NCI-H524 treated with DMSO at 0.1 percent for 48 hours (cell line): ENCODE measurements at places on chromosomes 1 and 21.

- DNase-seq, result no peak
Measured at GRCh38 chr1:218374401-218375353, 29.5 kb downstream of the TGFB2 start.

- no peak for DNase-seq
Measured at GRCh38 chr21:29350246-29350779, 51.6 kb downstream of the BACH1 start.

GRCh38 chr1:231938711-231939110 is 312.1 kb downstream of the DISC1 start:
- DNase-seq, result no peak

DNA sequence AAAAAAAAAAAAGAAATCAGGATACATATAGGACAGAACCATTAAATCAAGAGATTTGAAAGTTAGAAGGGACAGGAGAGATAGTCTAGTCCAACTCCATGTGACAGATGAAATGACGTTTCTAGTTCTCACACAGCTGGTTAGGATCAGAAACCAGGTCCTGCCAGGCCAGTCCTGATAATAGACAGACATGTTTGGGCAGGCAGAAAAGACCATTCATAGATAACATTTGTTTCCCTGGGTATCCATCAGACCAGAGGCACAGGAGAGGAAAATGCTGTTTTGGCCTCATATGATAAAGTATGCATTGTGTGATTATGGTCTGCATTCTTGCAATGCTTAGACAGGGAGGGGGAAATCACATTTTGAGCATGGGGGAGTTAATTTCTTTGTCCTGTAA is 29.3 kb downstream of the ZBTB8B start:
- no peak for DNase-seq

- DNase-seq, result no peak
Measured at GRCh38 chr1:22030473-22030872, 22.0 kb upstream of the CDC42 start.

DNA sequence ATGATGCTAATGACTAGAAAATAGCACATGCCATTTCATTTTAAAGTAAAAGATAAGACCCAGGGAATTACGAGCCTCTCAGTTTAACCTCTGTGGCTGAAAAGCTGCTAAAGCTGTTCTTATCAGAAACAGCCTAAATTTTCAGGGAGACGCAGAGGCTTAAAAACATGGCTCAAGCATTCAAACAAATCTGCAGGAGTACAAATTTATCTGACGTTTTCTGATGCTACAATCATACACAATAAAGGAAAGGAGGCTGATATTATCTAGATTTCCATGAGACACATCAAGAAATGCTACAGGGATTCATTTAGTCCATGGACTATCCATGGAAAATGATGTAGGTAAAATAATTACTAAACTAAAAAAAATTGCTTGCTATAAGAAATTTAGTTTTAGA is 65.3 kb upstream of the SCYL3 start:
- DNase-seq, result no peak
